KBM-7 (cell line): ENCODE measurements at places on chromosomes 1 and 21.

DNA sequence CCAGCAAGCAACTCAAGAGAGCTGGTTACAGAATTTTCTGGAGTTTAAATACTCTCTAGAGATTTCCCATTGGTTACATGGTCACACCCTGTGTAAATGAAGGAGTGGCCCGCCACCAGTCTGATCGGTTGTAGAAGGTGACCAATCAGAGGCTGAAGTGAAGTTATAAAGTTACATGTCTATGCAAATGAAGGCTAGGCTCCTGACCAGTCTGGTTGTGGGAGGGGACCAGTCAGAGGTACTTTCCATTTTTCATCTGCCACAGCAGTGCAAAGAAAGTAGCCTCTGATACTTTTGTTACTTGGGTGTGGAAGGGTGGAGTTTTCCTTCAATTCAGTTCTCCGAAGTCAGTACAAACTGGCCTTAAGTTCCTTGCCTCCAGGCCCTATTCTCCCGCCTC, 273.7 kb downstream of the BARHL2 start:
- DNase-seq: no peak

DNA sequence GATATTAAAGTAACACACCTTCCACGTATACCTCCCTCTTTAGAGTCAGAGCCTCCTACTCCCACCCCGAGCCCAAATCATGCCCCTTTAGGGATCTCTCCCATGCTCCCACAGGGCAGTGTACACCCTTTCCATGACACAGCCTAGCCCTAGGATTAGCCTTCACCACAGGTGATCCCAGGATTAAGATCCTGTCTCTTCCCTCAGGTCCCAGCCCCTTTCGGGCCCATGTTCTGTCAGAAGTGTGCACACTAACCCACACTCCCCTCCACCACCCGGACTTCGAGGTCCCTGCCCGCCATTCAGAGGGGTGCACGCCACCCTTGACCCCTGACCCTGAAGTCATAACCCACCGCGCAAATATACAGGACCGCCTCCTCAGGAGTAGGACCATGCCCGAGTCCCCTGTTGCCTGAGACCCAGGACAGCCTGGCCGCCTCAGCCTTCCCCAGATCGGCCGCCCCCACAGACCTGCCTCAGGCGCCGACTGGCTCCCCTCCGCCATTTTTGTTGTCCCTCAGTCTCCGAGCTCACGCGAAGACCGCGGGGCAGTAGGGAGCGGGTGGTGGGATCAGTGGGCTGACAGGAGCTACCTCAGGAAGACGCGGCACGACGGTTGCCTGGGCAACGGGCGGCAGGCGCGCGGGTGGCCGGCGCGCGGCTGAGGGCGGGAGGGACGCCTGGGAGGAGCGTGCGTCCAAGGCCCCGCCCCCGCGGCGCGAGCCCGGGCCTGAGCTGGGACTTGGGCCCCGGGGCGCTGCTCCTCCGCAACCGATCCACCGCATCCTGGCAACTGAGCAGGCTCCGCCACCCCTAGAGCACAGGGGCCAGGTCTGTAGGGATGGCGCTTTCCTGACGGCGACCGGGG, at the start of gene AGBL4:
TSS of gene AGBL4 (minus strand) at position 663 of the 868 bp plus-strand sequence.
- peak; percentile 9 for DNase-seq

DNA sequence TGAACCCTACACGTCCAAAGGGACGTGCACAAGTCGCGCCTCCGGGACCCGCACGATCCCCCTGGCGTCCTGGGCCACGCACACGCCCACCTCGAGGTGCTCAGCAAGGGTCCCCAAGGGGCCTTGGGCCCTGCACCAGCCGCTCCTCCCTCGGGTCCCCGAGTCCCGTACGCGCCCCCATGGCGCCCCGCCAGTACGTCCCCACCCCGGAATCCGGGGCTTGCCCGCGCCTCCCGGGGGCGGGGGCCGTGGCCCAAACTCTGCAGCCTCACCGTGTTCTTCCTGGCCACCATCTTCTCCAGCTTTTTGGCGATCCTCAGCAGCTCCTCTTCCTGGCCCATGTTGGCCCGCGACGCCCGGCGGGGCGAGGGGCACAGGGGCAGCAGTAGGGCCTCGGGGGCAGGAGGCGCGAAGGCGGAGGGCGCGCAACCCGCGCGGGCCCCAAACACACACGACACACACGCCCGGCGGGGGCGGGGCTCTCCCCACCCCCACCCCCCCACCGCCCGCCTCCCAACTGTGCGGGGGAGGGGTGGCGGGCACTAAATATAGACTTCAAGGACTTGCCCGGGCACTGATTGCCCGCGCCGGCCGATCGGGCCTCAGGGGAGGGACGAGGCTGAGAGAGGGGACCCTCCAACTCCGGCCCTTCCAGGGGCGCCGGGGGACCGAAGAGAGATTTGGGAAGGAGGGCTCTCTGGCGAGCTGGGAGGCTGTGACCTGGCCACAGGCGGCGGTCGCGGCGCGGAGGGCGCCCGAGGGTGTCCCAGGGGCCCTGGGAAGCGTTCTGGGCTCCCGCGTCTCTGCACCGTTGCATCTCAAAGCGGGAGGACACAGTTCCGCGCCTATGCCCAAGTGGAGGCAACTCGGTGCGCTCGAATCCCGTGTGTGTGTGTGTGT, at the start of gene TCEA3:
TSS of gene TCEA3 (minus strand) at position 456 of the 900 bp plus-strand sequence. CDS start at position 341, 115 bp downstream.
- DNase-seq: no peak

DNA sequence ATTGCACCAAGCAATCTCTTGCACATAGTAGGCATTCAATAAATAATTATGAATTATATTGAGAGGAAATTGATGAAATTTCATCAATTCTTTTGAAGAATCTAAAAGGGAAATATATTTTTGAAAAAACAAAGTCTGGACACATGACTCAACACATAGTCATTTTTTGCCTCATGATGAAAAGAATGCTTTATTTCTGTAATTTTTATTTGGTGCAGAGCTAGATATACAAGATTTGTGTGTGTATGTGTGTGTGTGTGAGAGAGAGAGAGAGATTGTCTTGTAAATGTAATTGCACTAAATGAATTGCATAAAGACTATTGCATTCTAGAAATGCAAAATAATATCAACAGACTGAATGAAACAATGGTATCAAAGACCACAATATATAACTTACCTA, 206.2 kb upstream of the C1orf87 start:
- no peak for DNase-seq

GRCh38 chr1:100100202-100100601, 32.5 kb downstream of the SASS6 start:
- no peak for DNase-seq

DNA sequence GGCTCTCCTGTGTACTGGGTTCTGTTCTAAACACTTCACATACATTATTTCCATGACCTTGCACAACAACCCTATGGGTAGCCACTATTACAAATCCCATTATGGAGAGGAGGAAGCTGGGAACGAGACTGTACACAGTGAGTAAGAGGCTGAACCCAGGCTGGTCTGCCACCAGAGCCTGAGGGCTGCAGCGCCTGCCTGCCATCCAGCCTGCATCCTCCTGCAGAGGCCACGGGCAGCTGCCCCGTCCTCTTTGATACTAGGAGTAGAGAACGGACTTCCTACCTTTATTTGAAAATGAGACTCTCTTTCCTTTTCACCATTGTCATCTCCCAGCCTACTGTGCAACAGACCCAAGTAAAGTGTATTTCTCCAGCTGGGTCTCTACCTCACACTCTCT, 370.0 kb downstream of the HHAT start:
- no peak for DNase-seq

DNA sequence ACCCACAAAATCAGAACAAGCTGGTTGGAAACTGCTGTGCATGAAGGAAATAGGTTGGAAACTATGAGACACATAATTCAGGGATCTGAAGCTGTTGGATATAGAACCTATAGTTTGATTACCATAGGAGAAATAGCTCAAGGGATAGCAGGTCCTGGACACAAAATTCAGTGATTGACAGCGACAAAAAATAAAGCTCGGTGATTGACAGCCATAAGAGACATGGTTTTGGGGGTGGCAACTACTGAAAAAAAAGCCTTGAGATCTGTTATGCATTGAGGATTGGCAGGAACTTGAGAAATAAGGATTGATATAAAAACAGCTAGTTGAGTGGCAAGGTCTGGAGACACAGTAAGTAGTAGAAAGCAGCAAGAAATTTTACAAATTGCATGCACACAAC, at the start of gene KRTAP25-1:
TSS of gene KRTAP25-1 (minus strand) at position 300 of the 400 bp plus-strand sequence. CDS start at position 276, 24 bp downstream.
- no peak for DNase-seq

GRCh38 chr1:23916209-23917131, 3.3 kb upstream of the CNR2 start:
- peak; percentile 93 for DNase-seq

- DNase-seq: no peak
These were observed 42.3 kb downstream of the MDM4 start for GRCh38 chr1:204558467-204558866.
